AG08396 (cell line): ENCODE measurements at places on chromosomes 1 and 21.

DNA sequence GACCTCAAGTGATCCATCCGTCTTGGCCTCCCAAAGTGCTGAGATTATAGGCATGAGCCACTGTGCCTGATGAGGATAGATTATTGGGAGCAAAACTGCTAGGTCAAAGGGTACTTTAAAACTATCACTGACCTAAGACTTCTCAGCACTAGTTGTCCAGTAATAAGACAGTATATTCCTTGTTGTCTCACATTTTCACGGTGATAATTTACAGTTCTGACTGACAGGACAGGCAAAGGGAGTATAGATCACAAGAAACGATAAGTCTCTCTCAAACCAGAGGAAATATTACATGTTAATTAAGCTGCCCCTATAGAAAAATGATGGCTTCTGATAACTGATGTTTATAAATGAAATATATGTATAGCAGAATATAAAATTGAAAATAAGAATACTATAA lies 3.7 kb downstream of the MRPS14 start:
- DNase-seq = no peak

DNA sequence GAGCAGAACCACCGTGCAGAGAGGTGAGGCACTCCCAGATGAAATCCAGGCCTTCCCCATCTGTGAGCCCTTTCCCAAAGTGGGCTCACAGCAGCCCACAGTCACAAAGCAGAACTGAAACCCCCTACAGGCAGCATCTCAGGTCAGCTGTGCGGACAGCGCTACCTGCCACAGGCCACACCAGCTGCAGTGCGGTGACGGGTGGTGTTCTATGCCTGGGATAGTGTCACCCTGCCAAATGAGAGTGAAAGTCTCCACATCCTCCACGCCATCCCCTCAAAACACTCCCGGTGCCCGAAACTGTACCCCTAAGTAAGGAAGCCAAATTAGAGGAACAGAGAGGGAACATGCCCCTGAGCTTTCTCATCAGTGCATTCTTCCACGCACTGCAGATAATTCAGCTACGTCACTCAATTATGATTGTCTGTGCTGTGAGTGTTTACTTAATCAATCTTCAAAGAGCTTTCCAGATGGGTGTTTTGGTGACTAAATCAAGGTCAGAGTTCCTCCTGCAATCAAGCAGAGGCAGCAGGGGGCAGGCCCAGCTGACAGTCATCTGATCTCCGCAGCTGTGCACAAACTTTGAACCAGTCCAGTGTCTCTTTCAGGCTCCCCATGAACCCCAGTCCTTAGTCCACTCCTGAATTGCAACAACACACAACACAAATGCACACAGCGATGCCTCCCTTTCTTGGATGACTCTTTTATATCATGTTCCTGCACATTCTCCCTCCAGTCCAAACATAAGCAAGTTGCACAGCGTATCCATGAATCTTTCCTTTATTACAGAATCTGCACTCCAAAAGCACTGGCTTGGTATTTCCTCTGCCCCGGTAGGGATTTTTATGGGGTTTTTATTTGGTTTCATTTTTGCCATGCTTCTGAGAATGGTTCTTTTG lies 150.0 kb downstream of the TOMM20 start:
- no peak for DNase-seq

DNA sequence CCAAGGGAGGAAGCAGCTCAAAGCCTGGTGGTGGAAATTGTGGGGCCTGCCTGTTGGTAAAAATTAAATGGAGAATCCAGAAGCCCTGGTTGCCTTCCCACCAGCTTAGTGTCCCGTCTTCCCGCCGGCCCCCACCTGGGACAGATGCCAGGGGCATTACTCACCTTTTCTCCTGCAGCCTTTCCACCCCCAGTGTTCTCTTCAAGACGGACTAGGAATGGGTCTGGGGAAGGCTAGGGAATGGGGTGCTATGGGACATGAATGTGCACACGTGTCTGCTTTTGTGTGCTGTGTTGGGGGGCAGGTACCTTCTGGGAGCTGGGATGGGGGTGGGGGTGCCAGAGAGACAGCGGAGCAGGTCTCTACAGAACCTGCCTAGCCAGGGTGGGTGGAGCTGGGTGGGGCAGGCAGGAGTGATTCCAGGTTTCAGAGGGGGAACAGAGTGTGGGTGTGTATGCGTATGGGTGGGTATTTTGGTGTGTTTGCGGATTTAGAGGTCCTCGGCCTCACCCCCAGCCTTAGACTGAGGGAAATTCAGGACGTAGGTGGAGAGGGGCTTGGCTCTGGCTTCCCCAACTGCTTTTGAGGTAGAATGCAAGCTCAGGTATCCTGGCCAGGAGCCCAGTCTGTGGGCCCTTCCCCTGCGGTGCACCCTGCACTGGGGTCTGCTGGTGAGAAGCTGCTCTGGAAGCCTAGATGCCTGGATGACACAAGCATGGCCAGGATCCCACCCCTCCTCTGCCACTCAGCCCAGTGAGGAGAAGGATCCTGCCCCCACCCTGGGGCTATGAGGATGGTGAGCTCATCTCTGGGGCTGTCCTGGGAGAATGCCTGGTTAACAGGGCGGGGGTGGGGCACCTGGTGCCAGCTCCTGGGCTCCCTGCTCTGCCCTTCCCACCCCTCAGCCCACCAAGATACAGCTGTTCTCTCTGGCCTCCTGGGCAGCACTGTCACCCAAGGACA lies 7.8 kb downstream of the VANGL2 start:
- no peak for DNase-seq

DNA sequence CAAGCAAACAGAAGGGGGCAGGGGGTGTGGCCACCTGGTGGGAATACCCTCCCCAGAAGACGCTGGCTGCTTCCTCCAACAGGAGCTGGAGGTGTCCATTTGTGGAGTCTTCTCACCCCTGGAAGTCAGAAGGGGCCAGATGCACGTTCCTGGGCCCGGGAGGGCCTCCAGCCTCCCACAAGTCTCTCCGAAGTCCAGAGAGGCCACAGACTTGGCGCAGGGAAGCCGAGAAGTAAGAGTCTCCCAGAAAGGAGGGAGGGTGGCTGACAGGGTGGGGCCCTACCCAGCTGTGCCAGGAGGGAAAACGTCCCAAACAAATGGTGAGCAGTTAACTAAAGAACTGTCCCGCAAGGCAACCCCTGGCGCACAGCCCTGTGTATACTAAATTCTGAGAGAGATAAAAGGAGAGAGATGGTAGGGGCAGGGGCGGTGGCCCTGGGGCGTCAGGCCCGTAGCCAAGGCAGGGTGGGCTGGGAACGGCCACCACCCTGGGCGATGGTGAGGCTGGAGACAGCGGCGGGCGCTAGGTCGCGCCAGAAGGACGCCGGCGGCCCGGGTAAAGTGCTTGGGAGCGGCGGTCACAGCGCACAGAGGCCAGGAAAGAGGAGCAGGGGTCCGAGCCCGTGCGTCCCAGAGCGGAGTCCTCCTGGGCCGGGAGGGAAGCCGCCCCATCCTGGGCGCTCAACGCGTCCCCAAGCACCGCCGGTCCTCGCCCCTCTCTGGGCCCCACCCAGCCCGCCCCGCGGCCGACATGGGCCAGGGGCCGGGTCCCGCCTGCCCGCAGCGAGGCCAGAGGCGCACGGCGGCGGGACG lies 1.2 kb downstream of the CHD5 start:
- no peak for DNase-seq

- DNase-seq = peak; percentile 88
These were observed 45.8 kb downstream of the TMCC2 start for GRCh38 chr1:205273551-205273982.

DNA sequence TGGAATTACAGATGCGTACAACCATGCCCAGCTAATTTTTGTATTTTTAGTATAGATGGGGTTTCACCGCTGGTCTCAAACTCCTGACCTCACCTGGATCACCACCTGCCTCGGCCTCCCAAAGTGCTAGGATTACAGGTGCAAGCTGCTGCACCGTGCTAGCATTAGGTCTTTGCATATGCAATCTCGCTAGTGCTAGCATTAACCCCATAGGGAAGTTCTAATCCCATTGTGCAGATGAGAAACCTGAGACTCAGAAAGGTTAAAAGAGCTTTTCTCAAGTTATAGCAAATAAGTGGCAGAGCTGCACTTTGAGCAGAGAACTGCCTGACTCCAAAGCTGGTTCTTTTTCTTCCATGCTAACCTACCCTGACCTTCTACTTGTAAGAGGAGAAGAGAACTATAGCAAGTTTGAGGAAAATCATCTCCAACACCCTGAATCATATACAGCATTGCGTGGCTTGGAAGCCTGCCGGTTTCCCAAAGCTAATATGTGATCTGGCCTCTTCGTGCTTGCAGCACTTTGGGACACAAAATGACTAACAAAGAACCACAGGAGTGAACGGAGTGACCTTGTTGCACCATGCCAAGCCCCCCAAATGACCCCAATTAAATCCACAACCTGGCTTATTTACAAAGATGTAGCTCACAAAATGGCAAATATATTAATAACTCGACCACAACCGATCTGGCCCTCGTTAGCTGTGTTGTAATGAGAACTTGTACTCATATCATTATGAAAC lies 185.1 kb downstream of the TM2D1 start:
- no peak for DNase-seq

DNA sequence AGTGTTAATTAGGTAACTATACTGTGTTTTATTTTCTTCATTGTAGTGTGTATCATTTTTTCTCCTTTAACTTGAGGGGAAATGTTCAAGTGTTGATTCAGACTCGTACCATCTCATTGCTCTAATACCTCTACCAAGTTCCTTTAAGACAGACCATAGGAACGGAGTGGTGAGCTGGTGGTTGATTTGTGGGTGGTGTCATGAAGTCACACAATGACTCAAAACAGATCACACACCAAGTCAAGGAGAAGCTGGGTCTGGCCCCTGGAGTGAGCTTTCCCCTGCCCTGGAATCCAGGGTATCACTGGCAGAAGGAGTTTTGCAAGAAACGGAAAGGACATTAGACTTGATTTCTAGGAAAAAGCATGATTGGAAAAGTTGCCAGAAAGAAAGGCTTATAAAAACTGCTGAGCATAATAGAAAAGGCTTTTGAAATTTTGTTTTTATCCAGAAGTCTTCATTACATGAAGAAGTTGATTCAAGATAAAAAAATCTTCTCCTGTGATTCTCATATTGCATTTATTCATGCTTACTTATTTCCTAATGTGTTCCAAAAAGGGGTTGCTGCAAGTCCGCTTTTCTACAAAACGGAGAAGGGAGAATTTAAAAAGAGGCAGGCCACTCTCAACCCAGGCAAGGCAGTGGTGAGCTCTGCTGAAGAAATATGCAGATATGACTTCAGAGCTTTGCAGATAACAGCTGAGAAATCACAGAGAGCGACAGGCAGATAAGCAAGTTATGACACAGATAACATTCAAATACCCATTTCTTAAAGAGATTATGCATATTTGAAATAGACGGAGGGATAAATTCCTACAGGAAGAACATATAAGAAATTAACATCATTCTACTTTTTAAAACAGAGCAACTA lies 79.7 kb downstream of the TBX19 start:
- peak; percentile 15 for DNase-seq

GRCh38 chr1:23102289-23102688 lies 66.4 kb downstream of the LUZP1 start:
- peak; percentile 12 for DNase-seq

GRCh38 chr1:219257751-219258150 lies 84.1 kb downstream of the LYPLAL1 start:
- no peak for DNase-seq
